ENCODE measurements at places on chromosomes 5 and 9. TPM values are rescaled to one million over a fixed set of nuclear protein-coding genes. Genes with fewer than 3 reads are reported as not detected.

DNA sequence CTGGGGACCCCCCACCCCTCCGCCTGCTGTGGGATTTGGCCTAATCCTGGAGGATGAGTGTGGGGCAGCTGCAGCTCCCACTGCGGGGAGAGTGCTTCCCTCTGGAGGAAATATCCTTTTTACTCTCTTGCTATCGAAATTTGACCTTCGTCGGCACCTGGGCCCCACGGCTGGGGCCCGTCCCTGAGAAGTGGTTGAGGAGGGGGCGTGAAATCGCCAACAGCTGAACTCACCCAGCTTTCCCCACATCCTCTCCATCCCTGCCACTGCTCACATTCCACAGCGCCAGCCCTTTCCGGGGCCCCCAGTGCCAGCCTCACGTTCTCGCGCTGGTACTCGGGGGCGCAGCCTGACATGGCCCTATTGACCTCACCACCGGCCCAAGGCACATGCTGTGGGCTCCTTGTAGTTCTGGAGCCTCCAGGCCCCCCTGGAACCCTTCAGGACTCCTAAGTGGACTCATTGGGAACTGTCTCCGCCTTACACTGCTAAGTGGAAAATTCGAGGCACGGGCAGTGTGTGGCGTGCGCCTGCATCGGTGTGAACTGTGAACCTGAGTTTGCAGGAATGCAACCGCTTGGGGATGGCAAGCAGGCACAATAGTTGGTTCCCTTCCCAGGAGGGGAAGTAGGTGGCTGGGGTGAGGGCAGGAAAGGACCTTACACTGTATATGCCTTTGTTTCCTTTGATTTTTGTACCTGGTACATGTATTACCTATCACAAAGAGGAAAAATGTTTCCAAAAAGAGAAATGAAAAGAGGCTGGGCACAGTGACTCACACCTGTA lies 19.2 kb downstream of the FGFR4 start:
- no peak for DNase-seq
- H3K27ac ChIP-seq, result no peak overlapping the region
- peaks cover 8% of the 10 kb centered on the region for H3K4me1 ChIP-seq

- H3K27ac ChIP-seq, result no peak overlapping the region
- no peak overlapping the region for H3K4me3 ChIP-seq
- peaks cover 29% of the 10 kb centered on the region for H3K4me1 ChIP-seq
- no peak for DNase-seq
- no peaks in the 10 kb centered on the region for H3K36me3 ChIP-seq
- no peaks in the 10 kb centered on the region for H3K27me3 ChIP-seq
These were observed 88.7 kb downstream of the TRIO start for GRCh38 chr5:14231890-14232289.

DNA sequence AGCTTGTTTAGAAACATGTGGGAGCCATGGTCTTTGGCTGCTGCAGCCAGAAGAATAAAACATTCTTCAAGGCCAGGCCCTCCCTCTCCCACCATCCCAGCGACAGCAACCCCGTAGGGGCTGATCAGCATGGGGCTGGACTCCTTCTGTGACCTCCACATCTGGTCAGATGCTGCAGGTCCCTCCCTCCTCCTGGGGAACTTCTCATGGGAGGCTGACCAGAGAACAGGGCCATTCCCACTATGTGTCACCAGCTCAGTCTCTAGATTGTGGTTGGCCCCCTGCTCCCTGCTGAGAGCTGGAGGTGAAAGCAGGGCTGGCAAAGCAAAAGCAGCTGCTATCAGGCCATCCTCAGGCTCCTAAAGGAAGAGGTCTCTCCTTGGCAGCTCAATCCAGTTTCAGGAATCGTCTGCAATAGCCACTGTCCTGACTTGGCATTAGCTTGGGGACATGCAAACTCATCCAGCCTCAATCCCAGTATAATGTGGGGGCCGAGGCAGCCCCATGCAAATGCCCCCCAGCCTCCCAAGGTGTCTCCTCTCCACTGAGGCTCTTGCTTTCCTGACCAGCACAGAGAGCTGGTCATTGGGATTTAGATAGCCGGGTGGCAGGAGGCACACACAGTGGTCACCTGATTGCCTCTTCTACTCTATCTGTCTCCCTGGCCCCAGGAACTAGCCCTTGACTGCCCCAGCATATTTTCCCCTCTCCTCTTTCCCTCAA lies 81.5 kb downstream of the NRG2 start:
- peaks cover 13% of the 10 kb centered on the region for H3K27me3 ChIP-seq
- no peak overlapping the region for H3K27ac ChIP-seq
- H3K36me3 ChIP-seq, result no peaks in the 10 kb centered on the region
- DNase-seq, result no peak

- no peak for DNase-seq
- H3K27ac ChIP-seq, result no peak overlapping the region
- peaks cover 2% of the 10 kb centered on the region for H3K4me1 ChIP-seq
- no peak overlapping the region for H3K4me3 ChIP-seq
- peaks cover 1% of the 10 kb centered on the region for H3K27me3 ChIP-seq
- peaks cover 15% of the 10 kb centered on the region for H3K36me3 ChIP-seq
These were observed 53.7 kb downstream of the ZNF618 start for GRCh38 chr9:113929634-113930389.

DNA sequence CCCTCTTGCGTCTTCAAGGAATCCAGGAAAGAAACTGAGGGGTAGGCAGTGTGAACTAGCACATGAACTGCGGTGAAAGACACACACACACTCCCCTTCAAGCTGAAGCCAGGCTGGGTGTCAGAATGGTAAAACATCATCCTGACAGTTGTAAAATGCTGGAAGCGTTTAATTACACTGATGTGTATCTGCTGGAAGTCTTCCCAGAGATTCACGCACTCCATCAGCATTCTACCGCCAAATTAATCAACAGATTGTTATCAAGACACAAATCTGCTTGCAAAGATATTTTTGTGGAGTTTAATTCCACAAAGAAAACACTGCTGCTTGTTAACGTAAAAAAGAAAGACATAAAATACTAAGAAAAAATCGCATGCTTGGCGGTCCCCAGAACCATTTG lies 241.0 kb upstream of the NFIL3 start:
- no peak overlapping the region for H3K27ac ChIP-seq
- no peaks in the 10 kb centered on the region for H3K4me1 ChIP-seq
- DNase-seq, result no peak
- no peaks in the 10 kb centered on the region for H3K36me3 ChIP-seq

- H3K4me1 ChIP-seq, result peaks cover 55% of the 10 kb centered on the region
- H3K4me3 ChIP-seq, result no peak overlapping the region
- H3K36me3 ChIP-seq, result no peaks in the 10 kb centered on the region
- peak overlapping the region; percentile 14 for H3K27ac ChIP-seq
These were observed 138.3 kb downstream of the PBX3 start for GRCh38 chr9:125885405-125886034.

GRCh38 chr5:127705120-127705892 lies 2.1 kb downstream of the CCDC192 start:
- peaks cover 4% of the 10 kb centered on the region for H3K27me3 ChIP-seq
- peaks cover under 1% of the 10 kb centered on the region for H3K36me3 ChIP-seq
- no peak for DNase-seq
- H3K4me1 ChIP-seq, result peaks cover 4% of the 10 kb centered on the region
- H3K4me3 ChIP-seq, result no peak overlapping the region
- H3K27ac ChIP-seq, result no peak overlapping the region

- H3K27ac ChIP-seq, result peak overlapping the region; percentile 95
- DNase-seq, result peak; percentile 45
- H3K4me1 ChIP-seq, result peaks cover 14% of the 10 kb centered on the region
These were observed 567 bp upstream of the SPIN1 start for GRCh38 chr9:88387552-88388202.

GRCh38 chr5:132138260-132138659 lies 64.7 kb downstream of the CSF2 start:
- no peak for DNase-seq
- H3K27ac ChIP-seq, result no peak overlapping the region
- peaks cover 4% of the 10 kb centered on the region for H3K36me3 ChIP-seq
- H3K27me3 ChIP-seq, result no peaks in the 10 kb centered on the region

- DNase-seq, result no peak
- peaks cover 4% of the 10 kb centered on the region for H3K4me1 ChIP-seq
- H3K36me3 ChIP-seq, result peaks cover 9% of the 10 kb centered on the region
- H3K4me3 ChIP-seq, result no peak overlapping the region
These were observed 175.1 kb upstream of the OTULINL start for GRCh38 chr5:14406554-14406849.

GRCh38 chr9:19252174-19252884 lies 21.8 kb downstream of the DENND4C start:
- H3K4me1 ChIP-seq, result peaks cover 7% of the 10 kb centered on the region
- H3K4me3 ChIP-seq, result no peak overlapping the region
- DNase-seq, result no peak
- H3K36me3 ChIP-seq, result no peaks in the 10 kb centered on the region
- H3K27me3 ChIP-seq, result no peaks in the 10 kb centered on the region

- no peak for DNase-seq
- H3K36me3 ChIP-seq, result no peaks in the 10 kb centered on the region
- H3K27me3 ChIP-seq, result no peaks in the 10 kb centered on the region
These were observed 537.8 kb upstream of the DAP start for GRCh38 chr5:11298877-11299276.

GRCh38 chr5:159645179-159645846 lies 271.0 kb upstream of the ADRA1B start:
- no peaks in the 10 kb centered on the region for H3K4me1 ChIP-seq
- peaks cover 4% of the 10 kb centered on the region for H3K27me3 ChIP-seq
- H3K4me3 ChIP-seq, result no peak overlapping the region
- DNase-seq, result no peak

GRCh38 chr5:39648085-39648847 lies 223.5 kb upstream of the DAB2 start:
- H3K36me3 ChIP-seq, result no peaks in the 10 kb centered on the region
- H3K27ac ChIP-seq, result no peak overlapping the region
- no peak overlapping the region for H3K4me3 ChIP-seq
- no peaks in the 10 kb centered on the region for H3K4me1 ChIP-seq

DNA sequence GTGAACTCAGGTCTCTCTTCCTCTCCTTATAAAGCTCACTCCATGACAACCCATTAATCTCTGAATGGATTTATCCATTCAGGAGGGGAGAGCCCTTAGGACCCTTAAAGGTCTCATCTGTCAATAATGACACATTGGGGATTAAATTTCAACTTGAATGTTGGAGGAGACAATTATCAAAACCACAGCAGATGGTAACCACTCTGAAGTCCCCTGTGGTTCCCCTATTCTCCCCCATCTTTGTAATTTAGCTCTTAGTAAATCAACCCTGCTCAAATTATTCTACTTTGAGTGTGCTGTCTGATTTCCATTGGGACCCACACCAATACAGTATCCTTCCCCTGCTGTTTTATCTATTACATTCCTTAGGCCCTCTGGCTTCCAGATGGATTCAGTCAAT lies 72.0 kb upstream of the RAI14 start:
- H3K27ac ChIP-seq, result peak overlapping the region; percentile 88
- H3K27me3 ChIP-seq, result peaks cover 6% of the 10 kb centered on the region
- peaks cover 44% of the 10 kb centered on the region for H3K4me1 ChIP-seq
- DNase-seq, result no peak
- no peak overlapping the region for H3K4me3 ChIP-seq
- H3K36me3 ChIP-seq, result no peaks in the 10 kb centered on the region

DNA sequence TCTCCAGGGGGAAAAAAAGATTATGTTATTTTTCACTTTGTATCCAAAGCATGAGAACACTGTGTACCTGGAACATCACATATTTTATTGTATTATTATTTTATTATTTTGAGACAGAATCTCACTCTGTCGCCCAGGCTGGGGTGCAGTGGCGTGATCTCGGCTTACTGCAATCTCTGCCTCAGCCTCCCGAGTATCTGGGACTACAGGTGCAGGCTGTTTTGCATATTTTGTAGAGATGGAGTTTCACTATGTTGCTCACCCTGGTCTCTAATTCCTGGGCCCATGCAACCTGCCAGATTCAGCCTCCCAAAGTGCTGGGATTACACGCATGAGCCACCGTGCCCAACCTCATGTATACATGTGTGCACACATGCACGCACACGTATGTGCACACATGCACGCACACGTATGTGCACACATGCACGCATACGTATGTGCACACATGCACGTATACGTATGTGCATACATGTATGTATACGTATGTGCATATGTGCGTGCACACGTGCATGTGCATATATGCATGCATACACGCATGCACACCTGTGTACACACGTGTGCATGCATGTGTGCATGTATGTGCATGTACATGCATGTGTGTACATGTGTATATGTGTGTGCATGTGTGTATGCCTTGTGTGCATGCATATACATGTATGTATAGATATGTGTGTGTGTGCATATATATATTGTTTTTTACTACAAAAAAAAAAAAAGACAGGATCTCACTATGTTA lies 9.5 kb upstream of the UGCG start:
- H3K4me1 ChIP-seq, result no peaks in the 10 kb centered on the region
- no peaks in the 10 kb centered on the region for H3K36me3 ChIP-seq
- no peak overlapping the region for H3K4me3 ChIP-seq
- no peak for DNase-seq
- peaks cover 2% of the 10 kb centered on the region for H3K27me3 ChIP-seq
- no peak overlapping the region for H3K27ac ChIP-seq

DNA sequence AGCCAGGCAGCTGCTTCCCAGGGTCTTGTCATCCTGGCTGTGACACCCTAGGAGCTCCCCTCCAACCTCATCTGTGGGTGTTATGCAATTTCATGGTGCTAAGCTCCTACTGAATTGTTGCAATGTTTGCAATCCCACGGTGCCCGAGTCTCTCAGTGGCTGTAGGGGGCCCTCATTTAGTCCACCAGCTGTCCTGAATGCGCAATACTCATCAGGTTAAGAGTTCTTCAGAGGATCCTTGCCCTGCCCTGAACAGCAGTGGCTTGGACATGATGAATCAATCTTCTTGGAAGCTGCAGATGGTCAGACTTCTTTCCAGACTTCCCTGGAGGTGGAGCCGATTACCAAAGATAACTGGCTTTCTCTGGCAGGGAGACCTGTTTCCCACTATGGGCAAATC lies 584.1 kb downstream of the CCDC171 start:
- no peak for DNase-seq
- H3K27ac ChIP-seq, result no peak overlapping the region
- H3K27me3 ChIP-seq, result peaks cover 1% of the 10 kb centered on the region

- peak overlapping the region; percentile 93 for H3K27ac ChIP-seq
- DNase-seq, result no peak
- no peaks in the 10 kb centered on the region for H3K36me3 ChIP-seq
- peak overlapping the region; percentile 87 for H3K4me3 ChIP-seq
- H3K27me3 ChIP-seq, result peaks cover 9% of the 10 kb centered on the region
These were observed 925 bp upstream of the SAPCD2 start for GRCh38 chr9:137071282-137071681.

DNA sequence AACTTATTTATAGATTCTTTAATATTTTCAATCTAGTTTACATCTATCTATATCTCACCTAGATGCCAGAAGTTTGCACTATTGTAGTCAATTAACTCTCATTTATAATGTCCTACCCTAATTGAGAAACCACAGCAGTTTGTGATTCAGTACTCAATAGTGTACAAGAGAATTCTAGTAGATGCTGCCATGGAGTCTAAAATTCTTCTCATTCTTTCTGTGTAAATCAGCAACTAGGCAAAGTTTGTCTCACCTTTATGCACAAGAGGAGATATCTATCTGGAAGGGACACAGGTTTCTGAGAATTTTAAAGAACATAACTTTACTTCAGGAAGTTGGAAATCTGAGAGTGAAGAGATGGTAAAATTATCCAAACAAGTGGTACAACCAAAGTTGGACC lies 173.0 kb upstream of the FBXL7 start:
- H3K4me3 ChIP-seq, result no peak overlapping the region
- no peak for DNase-seq
- no peaks in the 10 kb centered on the region for H3K36me3 ChIP-seq
- H3K27ac ChIP-seq, result no peak overlapping the region
- no peaks in the 10 kb centered on the region for H3K4me1 ChIP-seq

C5orf34 gene
- 10.2 TPM for total RNA-seq

TXNDC8 gene
- not detected for total RNA-seq

KCNV2 gene
- not detected for total RNA-seq

IRGM gene
- total RNA-seq, result not detected

PHF24 gene
- 3.1 TPM for total RNA-seq

SPATA31A3 gene
- total RNA-seq, result not detected

TSLP gene
- not detected for total RNA-seq

EGFL7 gene
- total RNA-seq, result 8.1 TPM

NRARP gene
- 15.2 TPM for total RNA-seq

MIGA2 gene
- 40.2 TPM for total RNA-seq

WDR38 gene
- not detected for total RNA-seq

FOXD4L4 gene
- 0.20 TPM for total RNA-seq
